ENCODE measurements at places on chromosomes 1 and 21. TPM values are rescaled to one million over a fixed set of nuclear protein-coding genes. Genes with fewer than 3 reads are reported as not detected.

DNA sequence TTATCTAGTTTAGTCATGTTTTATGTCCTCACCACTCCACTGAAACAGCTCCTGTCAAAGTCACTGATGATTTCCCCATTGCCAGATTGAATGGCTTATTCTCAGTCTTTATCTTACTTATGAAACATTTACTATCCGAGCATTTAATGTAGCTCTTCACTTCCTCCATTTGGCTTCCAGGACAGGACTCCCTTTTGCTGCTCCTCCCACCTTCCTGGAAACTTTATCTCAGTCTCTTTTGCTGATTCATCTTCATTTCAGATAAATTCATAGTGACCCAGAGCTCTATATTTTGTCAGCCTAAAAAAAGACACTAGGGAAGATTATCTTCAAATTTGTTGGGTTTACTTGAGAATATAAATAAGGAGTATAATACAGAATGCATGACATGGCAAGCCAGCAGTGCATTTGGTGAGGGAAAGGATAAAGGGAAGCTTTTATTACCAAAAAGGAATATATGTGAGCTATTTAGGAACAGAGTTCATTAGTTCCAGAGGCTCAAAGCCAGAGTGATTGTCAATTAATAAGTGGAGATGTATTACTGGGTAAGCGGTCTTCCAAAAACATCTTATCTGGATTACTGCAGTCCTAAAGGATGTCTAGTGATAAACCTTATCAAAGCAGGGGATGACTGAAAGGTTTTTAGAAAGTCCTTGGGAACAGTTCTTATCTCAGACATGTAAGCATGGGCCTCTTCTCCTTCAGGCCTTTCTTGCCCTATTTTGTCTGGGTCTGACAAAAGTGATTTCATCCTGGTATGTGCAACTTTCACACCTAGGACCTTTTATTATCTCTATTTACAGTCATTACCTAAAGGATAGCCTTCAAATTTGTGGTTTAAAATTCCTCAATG, 25.6 kb downstream of the IL23R start:
- no peak for DNase-seq

DNA sequence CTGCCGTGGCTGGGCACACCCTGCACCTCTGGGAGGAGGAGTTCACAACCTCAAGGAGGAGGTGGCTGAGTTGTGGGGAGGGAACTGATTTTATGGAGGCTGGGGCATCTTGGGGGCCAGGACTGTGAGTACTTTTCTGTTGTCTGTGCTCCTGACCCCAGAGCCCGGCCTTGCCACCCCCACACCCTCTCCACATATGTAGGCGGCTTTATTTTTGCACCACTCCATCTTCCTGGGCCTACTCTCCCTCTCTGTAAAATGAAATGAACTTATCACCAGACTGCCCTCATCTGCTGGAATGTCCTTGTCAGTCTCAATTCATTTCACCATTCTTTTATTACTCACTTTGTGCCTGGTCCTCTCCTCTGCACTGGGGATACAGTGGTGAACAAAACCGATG, 12.8 kb downstream of the FOXD2 start:
- no peak for DNase-seq

The TCP10L gene
- total RNA-seq = 1.7 TPM

- DNase-seq = peak; percentile 77
Measured at GRCh38 chr1:230185076-230186001, 118.3 kb downstream of the GALNT2 start.

The TP73 gene
- not detected for total RNA-seq

The SPRR3 gene
- not detected for total RNA-seq

DNA sequence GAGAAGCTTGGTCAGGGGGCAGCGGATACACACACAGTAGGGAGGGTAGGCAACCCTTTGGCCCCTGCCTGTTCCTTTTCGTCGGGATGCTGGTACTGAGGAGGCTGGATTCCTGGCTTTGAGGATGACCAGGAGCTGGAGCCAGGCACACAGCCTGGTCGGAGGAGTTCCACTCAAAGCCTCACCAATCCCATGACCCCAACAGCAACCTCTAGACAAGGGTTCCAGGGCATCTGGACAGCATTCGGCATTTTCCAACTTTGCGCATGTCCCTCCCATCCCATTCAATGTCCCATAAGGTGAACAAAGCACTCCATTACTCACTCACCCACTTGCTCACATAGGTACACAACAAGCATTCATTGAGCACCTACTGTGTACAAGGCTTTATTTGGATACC, 42.6 kb upstream of the HMGB4 start:
- peak; percentile 57 for DNase-seq

Measured in esophagus muscularis mucosa (tissue), 4 donors.